ENCODE measurements at places on chromosomes 13 and 19.
A peak's percentile ranks its signal among the peaks of the same experiment; 100 is the strongest.

DNA sequence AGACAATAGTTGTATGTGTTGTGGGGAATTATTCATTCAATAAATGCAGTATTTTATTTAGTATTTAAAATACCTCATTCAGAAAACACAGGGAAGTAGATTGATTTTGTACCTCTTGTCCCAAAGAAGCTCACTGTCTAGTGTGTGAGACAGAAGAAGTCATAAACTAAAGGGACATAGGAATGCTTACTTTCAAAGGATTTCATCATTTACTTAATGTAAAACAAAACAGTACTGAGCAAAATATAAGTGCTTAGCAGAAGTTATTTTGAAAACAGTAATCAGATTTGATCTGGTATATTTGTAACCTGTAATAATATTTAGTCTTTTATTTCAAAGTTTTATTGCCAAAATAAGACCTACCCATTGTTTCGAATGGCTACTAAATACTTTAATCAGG lies 117.9 kb downstream of the TDRD3 start:
- DNase-seq: no peak

GRCh38 chr13:76917095-76917494 lies 30.9 kb upstream of the KCTD12 start:
- no peak for DNase-seq

DNA sequence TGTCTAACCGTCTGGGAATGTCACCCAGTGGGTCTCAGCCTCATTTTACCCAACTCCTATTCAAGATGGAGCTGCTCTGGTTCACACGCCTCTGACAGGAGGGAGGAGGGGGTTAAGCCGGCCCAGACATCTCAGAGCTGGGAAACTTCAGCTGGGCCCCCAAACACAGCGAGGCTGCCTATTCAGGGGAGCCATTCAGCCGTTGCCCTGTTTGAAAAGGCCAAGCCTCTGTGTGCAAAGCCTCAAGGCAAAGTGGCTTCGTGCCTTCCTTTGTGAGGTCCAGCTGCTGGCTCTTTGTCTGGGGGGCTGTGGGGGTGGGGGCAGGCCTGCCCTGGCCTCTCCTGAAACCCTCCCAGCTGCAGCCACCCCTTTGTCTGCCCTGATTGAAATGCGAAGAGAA lies 147.4 kb downstream of the PTPRS start:
- no peak for DNase-seq

GRCh38 chr13:95118541-95119324 lies 182.5 kb downstream of the ABCC4 start:
- no peak for DNase-seq

- DNase-seq: peak; percentile 1
These were observed 1.2 kb downstream of the TBC1D4 start for GRCh38 chr13:75480671-75481175.

DNA sequence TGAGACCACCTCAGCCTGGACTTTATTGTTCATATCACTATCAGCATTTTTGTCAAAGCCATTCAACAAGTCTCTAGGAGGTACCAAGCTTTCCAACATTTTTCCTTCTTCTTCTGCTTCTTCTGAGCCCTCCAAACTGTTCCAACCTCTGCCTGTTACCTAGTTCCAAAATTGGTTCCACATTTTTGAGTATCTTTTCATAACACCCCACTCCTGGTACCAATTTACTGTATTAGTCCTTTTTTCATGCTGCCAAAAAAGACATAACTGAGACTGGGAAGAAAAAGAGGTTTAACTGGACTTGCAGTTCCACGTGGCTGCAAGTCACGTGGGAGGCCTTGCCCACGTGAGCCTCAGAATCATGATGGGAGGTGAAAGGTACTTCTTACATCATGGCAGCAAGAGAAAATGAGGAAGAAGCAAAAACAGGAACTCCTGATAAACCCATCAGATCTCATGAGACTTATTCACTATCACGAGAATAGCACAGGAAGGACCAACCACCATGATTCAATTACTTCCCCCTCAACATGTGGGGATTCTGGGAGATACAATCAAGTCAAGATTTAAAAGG lies 215.1 kb downstream of the PCDH17 start:
- no peak for DNase-seq

- no peak for DNase-seq
These were observed 21.9 kb downstream of the RFX1 start for GRCh38 chr19:13984186-13984585.

GRCh38 chr19:50003810-50004419 lies 21.3 kb downstream of the VRK3 start:
- no peak for DNase-seq

DNA sequence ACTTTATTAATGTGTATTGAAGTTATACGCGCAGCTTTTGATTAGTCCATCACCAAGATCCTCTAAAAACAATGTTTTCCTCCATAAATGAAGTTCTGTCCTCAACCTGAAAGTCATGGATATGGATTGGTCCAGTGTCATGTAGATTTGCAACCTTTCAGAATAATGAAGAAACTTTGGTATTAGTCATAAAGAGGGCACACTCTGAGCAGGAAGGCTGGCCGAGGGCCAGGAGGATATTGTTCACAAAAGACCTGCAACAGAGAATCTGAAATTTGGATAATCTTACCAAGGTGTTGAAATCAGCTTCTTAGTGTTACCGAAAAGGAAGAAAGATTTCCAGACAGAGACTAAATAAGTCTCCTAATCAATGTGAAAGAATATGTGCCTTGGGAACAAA lies 20.7 kb downstream of the CLDN10 start:
- no peak for DNase-seq

GRCh38 chr13:94198681-94199080 lies 280.8 kb downstream of the DCT start:
- no peak for DNase-seq

DNA sequence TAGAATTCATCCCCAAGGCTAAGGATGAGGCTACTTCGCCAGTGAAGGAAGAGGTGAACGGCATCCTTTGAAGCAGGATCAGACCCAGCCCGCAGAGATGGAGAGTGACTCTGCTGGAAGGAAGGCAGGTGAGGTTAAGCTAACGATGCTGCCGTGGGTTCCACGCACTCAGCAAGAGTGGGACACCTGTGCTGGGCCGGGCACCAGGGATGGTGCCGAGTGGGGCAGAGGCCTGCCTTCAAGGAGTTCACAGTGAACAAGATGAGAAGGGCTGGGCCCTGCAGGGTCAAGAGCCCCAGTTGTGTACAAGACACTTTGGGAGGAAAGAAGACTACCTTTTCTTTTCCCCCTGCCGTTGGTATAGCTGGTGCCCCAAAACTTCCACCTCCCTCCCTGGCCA lies 606.6 kb downstream of the LIG4 start:
- no peak for DNase-seq

DNA sequence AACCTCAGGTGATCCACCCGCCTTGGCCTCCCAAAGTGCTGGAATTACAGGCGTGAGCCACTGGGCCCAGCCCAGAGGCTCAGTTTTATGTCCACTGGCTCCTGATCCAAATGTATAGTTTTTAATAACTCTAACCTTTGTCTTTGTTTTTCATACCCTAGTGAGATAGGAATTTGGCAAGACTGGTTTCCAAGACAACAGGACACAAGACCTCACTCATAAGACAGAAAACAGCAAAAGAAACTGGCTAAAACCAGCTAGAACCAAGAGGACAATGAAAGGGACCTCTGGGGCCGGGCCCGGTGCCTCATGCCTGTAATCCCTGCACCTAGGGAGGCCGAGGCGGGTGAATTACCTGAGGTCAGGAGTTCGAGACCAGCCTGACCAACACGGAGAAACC lies 27.6 kb downstream of the CPT1C start:
- DNase-seq: no peak

- no peak for DNase-seq
These were observed at the start of gene FFAR1 for GRCh38 chr19:35347171-35347929. TSS of gene FFAR1 (plus strand) at chr19:35347902. CDS start at chr19:35351552, 3,650 bp downstream.

GRCh38 chr13:46739447-46740098 lies 57.4 kb downstream of the ESD start:
- DNase-seq: no peak

DNA sequence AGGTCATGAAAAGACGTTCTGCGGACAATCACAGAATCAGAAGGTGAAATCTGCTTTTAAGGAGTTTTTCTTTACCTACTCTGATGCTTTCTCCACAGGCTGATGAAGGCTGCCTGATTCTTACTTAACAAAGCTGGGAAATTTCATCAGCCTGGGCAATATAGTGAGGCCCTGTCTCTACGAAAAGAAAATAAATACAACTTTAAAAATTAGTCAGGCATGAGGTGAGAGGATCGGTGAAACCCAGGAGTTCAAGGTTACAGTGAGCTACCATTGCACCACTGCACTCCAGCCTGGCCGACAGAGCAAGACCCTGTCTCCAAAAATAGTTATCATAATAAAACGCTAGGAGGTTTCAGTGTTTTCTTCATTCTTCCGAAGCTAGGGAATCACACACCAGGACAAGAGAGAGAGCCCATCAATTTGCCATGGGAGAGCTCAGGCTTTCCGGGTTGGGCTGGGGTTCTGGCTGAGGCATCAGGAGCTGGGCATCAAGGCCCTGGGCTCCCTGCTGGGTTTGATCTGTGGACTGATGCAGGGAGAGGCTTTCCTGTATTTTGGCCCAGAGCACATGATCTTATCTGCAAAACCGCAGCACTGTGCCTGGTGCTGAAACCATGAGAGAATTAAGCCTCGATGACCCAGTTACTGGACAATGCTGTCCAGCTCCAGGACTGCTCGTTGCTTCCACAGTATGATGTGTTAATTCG lies 25.1 kb upstream of the CEBPG start:
- DNase-seq: no peak

DNA sequence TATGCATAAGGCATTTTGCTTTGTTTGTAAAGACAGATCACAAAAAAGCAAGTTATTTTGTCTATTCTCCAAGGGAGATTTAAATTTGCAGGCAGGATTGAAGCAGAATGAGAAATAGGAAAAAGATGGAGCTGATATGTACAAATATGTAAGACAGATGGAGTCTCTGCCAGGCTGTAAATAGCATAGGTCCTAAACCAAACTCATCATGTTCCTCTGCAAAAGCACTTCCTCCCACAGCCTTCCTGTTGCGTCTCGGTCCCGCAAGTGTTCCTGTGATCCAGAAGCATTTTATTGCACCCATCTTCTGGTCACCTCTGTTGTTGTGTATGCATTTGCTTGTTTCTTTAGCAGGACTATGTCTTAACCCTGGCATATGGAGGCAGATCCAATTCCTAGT lies 95.7 kb upstream of the CLDN10 start:
- no peak for DNase-seq

DNA sequence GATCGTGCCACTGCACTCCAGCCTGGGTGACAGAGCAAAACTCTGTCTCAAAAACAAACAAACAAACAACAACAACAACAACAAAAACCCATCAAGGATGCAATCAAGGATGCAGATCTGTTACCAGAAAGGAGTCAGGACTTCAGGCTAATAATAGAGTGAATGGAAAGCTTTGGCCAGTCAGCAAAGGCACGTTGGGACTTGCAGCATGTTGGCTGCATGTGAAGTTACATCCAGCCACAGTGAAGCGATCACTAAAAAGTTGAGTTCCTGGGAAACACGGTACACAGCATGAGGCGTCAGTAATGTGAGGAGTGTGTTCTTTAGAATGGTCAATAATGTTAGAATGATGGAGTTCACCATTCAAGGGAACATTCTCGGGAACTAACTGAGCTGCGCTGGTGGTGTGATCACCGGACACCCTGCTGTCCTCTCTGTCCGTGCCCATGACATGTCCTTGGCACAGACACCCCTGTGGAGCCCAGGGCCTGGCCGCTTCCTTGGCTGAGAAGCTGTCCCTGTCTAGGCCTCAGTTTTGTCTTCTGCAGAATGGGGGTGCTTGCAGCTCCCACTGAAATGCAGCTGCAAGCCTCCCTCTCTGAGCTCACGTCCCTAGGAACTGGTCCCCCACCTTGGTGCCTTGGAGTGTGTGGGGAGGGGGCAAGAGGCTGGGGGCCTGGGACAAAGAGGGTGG lies 2.3 kb upstream of the LGALS7B start:
- no peak for DNase-seq

- DNase-seq: no peak
These were observed 12.4 kb upstream of the CNFN start for GRCh38 chr19:42402376-42403116.

DNA sequence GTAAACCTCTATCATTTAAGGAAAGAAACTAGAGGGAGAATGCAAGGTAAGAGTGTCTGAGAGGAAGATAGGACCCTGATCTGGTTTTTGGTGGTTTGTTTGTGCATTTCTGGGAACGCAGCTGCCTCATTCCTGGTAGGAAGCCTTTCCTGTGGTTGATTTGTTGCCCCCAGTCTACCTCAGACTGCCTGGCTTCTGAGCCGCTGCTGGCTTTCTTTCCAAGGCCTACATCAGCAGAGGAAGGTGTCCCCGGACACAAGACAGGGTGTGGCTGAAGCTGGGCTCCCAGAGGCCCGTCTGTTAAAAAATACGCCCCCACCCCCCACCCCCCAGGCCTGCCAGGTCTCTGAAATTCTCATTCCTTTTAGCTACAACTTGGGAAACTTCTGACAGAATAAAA lies 42.6 kb downstream of the C13orf42 start:
- no peak for DNase-seq

GRCh38 chr13:21147827-21148226 lies 28.5 kb downstream of the SKA3 start:
- no peak for DNase-seq

GRCh38 chr19:22605275-22606211 lies 28.6 kb upstream of the ZNF492 start:
- DNase-seq: no peak

GRCh38 chr13:69565334-69565733 lies 542.3 kb upstream of the ATXN8OS start:
- DNase-seq: no peak

GRCh38 chr13:51772781-51773180 lies 31.2 kb downstream of the DHRS12 start:
- no peak for DNase-seq

DNA sequence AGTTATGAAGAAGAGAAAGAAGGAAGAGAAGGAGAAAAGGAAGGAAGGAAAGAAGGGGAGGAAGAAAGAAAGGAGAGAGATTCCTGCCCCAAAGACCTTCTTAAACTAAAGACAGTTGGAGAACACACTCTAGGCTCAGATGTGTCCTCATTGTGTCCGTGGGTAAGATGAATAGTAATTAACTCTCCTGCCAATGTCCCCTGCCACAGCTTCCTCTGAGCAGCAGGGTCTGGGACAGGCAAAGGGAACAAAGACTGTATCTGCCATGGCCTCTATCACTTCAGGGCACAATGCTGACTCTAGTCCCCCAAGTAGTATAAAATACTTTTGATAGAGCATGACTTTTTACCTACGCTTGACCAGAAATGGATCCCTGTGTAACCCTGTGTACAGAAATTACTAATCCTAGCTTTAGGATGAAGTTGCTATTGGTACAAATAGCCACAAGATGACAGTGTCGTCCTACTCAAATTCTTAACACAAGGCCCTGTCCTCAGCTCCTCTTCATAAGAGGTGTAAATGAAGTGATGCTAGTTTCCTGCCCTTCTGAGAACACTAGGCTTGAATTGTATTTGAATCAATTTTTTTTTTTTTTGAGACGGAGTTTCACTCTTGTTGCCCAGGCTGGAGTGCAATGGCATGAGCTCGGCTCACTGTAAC lies 186.2 kb upstream of the GPR12 start:
- no peak for DNase-seq

DNA sequence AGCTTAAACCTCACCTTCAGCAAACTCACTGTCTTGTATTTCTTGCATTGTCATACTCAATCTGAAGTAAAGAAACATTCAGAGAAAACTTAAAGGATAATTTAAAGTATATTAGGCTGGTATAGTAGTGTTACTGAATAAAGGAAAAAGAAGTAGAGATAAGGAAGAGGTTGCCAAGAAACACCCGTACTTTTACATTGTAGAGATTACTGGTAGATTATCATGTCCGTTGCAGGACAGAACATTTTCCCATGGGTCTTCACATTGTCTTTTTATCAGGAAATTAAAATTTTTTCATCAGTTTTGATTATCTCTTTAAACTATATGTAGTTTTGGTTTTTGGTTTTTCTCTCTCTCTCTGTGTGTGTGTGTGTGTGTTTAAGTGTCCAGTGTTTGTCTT lies 19.9 kb upstream of the GPR183 start:
- no peak for DNase-seq
